Activated CD4-positive, alpha-beta T cell treated with anti-CD3 and anti-CD28 coated beads, Interleukin-2, amount 10 ng/mL, durations not matched to agents 7 days and 5 days (primary cell): ENCODE measurements at places on chromosomes 13 and 19. TPM values are rescaled to one million over a fixed set of nuclear protein-coding genes. Genes with fewer than 3 reads are reported as not detected.

Gene LRRC4B
- not detected for total RNA-seq

Gene DPF1
- 0.20 TPM for total RNA-seq

Gene VSTM2B
- not detected for total RNA-seq

Gene HCST
- 117 TPM for total RNA-seq

Gene MUC16
- not detected for total RNA-seq

Gene ZNF723
- not detected for total RNA-seq

Gene DZIP1
- 0.05 TPM for total RNA-seq

Gene MYO1F
- total RNA-seq: 359 TPM

Gene COMP
- not detected for total RNA-seq

Gene ZNF491
- total RNA-seq: 1.4 TPM

Gene DOCK6
- not detected for total RNA-seq

Gene RFPL4AL1
- not detected for total RNA-seq

Gene NOTCH3
- not detected for total RNA-seq

Gene OR4F17
- not detected for total RNA-seq

Gene DUS3L
- total RNA-seq: 60.8 TPM

Gene HSPB6
- 0.29 TPM for total RNA-seq

Gene ZNF442
- total RNA-seq: 0.50 TPM

Gene UBXN6
- 44.6 TPM for total RNA-seq

Gene SPINT2
- total RNA-seq: 9.3 TPM

Gene ZNF780A
- total RNA-seq: 24.1 TPM

Gene FCGBP
- total RNA-seq: 7.1 TPM

Gene MISP3
- 0.69 TPM for total RNA-seq

Gene SMIM44
- not detected for total RNA-seq
